Suprapubic skin (tissue), 4 donors: ENCODE measurements at places on chromosomes 11 and 22. TPM values are rescaled to one million over a fixed set of nuclear protein-coding genes. Genes with fewer than 3 reads are reported as not detected.

Gene MS4A6A
- total RNA-seq: 6.9 TPM

Gene BLID
- total RNA-seq: not detected

Gene SLC5A1
- total RNA-seq: 31.3 TPM

Gene CHRM4
- 3.0 TPM for total RNA-seq

GRCh38 chr11:14768526-14769188, 123.4 kb downstream of the CYP2R1 start:
- no peak for DNase-seq

DNA sequence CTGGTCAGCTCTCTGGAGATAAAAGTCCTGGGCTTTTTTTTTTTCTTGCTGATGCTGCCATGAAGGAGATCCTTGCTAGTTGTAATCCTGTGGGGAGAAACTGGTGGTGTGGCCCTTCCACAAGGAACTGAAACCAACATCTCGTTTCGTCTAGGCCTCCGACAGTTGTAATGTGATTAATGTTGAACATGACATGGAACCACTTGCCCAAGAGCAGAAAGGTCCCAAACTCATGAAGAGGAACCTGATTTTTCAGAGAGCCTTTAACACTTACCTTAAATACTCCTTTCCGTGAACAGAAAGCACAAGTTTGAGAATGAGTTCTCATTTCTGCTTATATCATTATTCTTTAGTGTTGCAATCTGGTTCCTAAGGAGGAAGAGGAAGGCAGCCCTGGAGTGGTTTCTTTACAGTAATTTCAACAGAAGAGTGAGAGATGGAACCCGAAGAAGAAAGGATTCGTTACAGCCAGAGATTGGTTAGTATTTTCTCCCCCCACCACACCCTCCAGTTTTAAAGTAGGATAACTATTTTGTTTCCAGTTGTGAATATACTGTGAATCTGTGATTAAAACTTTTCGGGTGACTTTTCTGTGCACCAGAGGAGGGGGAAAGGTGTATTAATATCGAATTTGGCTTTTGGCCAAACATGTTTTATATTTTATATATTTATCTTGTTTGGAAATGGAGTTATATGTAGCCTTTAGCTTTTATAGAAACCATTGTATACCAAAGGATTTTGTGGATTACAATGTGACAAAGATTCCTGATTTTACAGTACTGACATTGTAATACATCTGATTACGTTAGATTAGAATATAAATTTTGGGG, 2.0 kb downstream of the KDM2A start:
- peak; percentile 43 for DNase-seq

DNA sequence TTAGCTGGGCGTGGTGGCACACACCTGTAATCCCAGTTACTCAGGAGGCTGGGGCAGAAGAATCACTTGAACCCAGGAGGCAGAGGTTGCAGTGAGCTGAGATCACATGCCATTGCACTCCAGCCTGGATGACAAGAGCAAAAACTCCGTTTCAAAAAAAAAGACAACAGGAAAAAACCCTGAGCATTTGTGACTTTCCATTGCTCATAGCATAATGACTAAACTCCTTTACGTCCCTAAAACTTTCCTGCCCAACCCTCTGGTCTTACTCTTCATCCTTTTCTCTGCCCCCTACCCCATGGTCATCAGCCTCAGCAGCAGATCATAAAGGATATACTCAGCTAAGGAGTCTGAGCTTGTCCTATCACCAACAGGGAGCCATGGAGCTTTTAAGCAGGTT, 6.8 kb upstream of the LDLRAD3 start:
- DNase-seq: no peak

- DNase-seq: no peak
Observed at GRCh38 chr11:116261606-116262005, 511.2 kb downstream of the BUD13 start.
